ENCODE measurements at places on chromosomes 3 and 15.

DNA sequence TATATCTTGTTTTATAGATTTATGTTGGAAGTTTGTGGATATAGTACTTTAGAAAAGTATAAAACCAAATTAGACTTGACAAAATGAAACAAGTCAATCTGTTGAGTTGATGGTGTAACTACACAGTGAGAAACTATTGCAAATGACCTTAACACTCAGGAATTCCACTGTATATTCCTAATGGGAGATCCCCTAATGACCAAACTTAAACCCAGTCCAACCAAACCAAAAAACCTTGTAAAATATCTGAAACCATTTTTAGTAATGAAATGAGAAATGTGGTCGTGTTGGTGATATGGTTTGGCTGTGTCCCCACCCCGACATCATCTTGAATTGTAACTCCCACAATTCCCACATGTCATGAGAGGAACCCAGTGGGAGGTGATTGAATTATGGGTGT lies 31.9 kb upstream of the ATP13A3 start:
- no peak for DNase-seq

DNA sequence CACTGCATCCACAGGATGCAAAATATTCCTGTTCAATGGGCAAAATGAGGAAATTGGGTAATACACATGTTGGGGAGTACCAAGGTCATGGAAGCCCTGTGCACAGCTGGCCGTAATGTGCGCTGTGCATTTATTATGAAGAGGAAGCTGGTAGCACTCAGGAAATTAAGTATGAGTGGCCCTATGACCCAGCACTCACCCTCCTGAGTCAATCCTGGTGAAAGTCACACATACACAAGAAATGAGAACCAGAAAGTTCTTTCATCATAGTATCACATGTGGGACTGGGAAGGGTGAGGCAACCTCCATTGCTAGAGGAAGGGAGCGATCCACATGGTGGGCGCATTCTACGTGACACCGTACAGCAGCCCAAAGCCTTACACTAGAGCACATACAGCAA lies 11.4 kb upstream of the PRR20G start:
- no peak for DNase-seq

GRCh38 chr15:60819360-60819759 lies 340.4 kb upstream of the ICE2 start:
- DNase-seq = no peak

- DNase-seq = no peak
Measured at GRCh38 chr15:70323111-70323851, 225.6 kb upstream of the TLE3 start.

DNA sequence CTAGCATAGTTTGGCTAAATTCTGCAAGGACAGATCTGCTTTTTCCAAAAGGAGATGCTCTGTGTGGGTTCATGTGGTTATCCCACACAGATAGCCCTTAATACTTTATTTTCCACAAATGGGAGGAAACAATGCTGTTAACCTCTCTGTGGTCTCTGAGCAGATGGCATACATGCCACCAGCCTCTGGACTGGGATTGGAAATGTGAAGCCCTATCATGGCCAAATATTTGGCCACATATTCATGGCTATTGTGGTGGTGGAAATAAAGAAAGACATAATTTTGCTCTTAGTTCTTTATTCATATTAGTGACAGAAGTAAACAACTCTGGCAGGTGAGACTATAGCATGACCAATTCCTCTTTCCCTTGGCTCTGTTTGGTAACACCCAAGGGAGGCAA lies 726.2 kb downstream of the ROBO1 start:
- DNase-seq = no peak

GRCh38 chr3:36540888-36541518 lies 160.7 kb downstream of the STAC start:
- no peak for DNase-seq

GRCh38 chr3:21960033-21960432 lies 209.0 kb upstream of the ZNF385D start:
- no peak for DNase-seq

- DNase-seq = no peak
Measured at GRCh38 chr3:171456765-171457606, 3.2 kb downstream of the TNIK start.

- peak; percentile 70 for DNase-seq
Measured at GRCh38 chr15:101320501-101321052, 25.5 kb upstream of the SNRPA1 start.

GRCh38 chr3:168984872-168985271 lies 678.6 kb downstream of the MECOM start:
- no peak for DNase-seq

- no peak for DNase-seq
Measured at GRCh38 chr3:108250626-108251025, 28.4 kb upstream of the IFT57 start.

- DNase-seq = no peak
Measured at GRCh38 chr3:97612632-97613031, 151.9 kb upstream of the ARL6 start.

- no peak for DNase-seq
Measured at GRCh38 chr15:71278989-71279756, 163.9 kb downstream of the THSD4 start.

GRCh38 chr3:72728958-72729467 lies 119.2 kb downstream of the SHQ1 start:
- no peak for DNase-seq

DNA sequence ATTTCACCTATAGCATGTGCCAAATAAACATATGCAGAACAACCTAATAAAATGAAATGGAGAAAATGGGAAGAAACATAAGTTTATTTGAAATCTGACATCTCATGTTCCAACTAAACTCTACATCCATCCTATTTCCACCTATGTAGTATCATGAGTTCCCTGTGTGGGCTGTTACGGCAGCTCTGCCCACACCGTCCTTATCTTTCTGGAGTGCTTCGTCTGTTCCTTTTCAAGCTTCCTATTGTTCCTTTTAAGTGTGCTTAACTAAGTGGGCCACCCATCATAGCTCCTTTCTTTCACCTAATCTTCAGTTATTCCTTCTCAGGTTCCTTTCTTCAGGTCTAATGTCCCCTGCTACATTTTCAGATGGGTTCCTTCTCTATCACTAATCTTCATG lies 17.3 kb downstream of the RYR3 start:
- DNase-seq = no peak

- DNase-seq = no peak
Measured at GRCh38 chr15:66720206-66721010, 18.4 kb downstream of the SMAD6 start.

DNA sequence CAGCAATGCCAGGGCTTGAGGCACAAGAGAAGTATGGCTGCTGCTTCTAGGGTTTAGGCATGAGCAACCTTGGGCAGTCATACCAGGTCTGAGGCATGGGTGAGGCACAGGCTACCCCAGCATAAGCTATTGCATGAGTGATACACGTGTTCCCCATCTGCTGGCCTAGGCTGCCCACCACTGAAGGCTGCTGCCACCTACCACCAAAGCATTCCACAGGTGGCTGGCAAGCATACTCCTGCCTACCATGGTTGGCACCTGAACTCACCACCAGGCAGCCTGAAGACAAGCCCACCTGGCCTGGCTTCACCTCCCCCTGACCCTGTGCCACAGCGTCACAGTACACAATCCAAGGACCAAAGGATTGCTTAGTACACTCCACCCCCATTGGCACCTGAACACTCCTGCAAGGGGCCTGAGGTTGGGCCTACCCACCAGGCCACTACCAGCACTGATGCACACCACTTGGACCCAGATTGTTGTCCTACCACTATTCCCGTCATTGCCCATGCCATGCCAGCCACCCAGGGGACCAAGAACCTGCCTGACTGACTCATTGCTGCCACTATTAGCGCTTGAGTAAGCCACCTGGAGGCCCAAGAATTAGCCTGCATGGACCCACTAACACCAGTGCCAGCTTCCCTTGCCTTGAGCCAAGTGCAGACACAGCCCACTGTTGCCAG lies 115.7 kb downstream of the STT3B start:
- no peak for DNase-seq

DNA sequence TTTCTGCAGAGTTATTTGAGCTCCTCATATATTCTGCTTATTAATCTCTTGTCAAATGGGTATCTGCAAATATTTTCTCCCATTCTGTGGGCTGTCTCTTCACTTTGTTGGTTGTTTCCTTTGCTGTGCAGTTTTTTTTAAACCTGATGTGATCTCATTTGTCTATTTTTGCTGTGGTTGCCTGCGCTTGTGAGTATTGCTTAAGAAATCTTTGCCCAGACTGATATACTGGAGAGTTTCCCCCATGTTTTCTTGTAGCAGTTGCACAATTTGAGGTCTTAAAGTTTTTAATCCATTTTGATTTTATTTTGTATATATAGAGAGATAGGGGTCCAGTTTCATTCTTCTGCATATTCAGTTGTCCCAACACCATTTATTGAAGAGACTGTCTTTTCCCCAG lies 102.3 kb downstream of the POLQ start:
- no peak for DNase-seq

DNA sequence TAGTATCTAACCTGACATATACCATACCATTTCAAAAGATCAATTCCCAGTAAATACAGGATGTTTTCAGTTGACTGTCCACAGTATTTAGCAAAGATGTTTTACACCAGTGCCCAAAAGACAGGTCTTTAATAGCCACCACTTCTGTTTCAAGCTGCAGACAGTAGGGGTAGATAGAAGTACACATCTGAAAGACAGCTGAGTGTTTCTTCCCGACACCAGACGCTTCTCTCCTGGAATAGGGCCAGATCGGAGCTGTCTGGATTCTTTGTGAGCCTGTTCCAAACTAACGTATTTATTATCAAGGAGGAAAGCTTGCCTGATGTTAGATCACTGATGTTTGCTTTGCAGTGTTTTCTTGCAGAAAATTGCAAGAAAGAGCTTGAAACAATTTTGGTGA lies 136.1 kb upstream of the RBMS3 start:
- no peak for DNase-seq

- no peak for DNase-seq
Measured at GRCh38 chr3:58722561-58722960, 56.0 kb upstream of the FAM3D start.

GRCh38 chr15:85407421-85408269 lies 27.2 kb downstream of the AKAP13 start:
- DNase-seq = no peak

DNA sequence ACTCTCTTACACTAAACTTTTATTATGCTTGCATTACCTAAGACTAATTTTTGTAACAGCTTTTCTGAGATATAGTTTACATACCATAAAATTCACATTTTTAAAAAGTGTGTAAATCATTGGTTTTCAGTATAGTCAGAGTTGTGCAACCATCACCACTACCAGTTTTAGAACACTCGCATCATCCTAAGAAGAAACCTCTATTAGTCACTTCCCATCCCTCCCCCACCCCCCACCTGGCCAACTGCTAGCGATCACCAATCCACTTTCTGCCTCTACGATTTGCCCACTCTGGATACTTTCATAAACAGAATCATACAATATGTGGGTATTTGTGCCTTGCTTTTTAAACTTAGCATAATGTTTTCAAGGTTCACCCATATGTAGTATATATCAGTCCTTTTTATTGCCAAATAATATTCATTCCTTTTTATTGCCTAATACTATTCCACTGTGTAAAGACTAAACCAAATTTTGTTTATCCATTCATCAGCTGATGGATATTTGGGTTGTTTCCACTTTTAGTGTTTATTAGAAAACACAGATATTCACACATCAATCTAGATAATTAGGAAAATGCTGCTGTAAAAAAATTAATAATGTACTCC lies 23.0 kb downstream of the UBP1 start:
- no peak for DNase-seq

- no peak for DNase-seq
Measured at GRCh38 chr3:184067573-184068055, 14.8 kb downstream of the HTR3C start.

DNA sequence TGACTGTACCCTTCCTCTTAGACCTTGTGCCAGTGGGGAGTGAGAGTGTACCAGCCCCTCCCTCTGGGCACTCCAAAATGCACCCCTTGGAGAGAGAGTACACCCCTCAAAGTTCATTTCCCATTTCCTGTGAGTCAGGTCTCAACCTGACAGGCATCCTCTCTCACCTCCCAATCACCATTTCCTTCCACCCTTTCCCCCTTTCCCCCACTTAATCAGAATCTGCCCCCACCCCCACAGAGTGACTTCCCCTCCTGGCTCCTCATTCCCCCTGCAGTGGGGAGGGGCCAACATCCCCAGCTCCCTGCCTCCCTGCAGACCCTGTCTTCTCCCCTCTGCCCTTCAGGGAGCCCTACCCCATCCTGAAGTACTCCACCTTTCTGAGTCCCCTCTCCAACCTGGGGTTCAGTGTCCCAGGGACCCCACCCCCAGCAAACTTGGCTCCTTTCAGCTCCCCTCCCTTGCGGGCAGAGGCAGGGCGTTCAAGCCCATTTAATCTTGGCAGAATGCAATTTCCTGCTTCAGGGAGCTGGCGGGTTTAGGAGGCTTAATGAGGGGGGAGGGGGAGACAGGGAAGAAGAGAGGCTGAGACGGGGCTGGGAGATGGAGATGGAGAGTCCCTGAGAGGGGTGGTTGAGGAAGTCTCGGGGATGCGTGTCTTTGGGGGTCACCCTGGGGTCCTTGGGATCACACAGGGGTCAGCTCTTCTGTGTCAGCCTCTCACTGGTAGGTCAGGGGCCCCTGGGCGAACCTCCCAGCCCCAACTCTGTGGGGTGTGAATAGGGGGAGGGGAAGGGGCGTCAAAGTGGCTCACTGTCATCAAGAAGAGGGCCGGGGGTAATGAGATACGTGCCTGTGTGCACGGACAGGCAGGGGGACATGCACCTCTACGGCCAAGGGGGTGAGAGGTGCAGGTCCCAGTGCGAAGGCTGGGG lies 16.6 kb upstream of the SEMA3F start:
- DNase-seq = no peak
